ENCODE measurements at places on chromosomes 1 and 21.

DNA sequence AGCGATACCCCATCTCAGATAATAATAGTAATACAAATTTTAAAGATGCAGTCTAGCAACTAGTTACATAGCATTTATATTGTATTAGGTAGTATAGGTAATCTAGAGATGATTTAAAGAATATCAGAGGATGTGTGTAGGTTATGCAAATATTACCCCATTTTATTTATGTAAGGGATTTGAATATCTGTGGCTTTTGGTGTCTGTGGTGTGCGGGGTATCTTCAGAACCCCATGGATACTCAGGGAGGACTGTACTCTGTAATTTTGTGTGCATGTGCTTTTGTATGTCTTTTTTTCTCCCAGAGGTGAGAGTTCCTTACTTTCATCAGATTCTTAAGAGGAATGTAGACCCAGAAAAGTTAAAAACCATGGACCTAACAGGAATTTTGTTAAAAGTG lies 12.8 kb downstream of the RNF2 start:
- no peak overlapping the region for H3K4me3 ChIP-seq
- peaks cover 38% of the 10 kb centered on the region for H3K4me1 ChIP-seq
- H3K27me3 ChIP-seq, result no peaks in the 10 kb centered on the region
- DNase-seq, result no peak
- no peaks in the 10 kb centered on the region for H3K36me3 ChIP-seq
- H3K27ac ChIP-seq, result peak overlapping the region; percentile 63

- H3K27me3 ChIP-seq, result no peaks in the 10 kb centered on the region
- H3K4me3 ChIP-seq, result no peak overlapping the region
- H3K27ac ChIP-seq, result no peak overlapping the region
- no peaks in the 10 kb centered on the region for H3K4me1 ChIP-seq
- DNase-seq, result no peak
These were observed 109.0 kb upstream of the KCTD3 start for GRCh38 chr1:215458104-215458503.

DNA sequence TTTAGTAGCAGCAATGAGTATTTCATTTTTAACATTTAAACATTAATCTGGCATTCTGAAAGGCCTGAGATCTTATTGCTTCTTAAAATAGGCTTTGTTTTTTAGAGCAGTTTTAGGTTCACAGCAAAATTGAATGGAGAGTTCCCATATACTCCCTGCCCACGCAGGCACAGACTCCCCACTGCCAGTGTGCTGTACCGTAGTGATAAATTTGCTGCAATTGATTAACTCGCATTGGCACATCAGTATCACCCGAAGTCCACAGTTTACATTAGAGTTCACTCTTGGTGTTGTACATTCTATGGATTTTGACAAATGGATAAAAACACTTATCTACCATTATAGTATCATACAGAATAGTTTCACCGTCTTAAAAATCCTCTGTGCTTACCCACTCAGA lies 71.8 kb upstream of the ERRFI1 start:
- no peak overlapping the region for H3K27ac ChIP-seq
- H3K27me3 ChIP-seq, result no peaks in the 10 kb centered on the region
- no peak overlapping the region for H3K4me3 ChIP-seq
- no peaks in the 10 kb centered on the region for H3K36me3 ChIP-seq
- peaks cover 6% of the 10 kb centered on the region for H3K4me1 ChIP-seq

DNA sequence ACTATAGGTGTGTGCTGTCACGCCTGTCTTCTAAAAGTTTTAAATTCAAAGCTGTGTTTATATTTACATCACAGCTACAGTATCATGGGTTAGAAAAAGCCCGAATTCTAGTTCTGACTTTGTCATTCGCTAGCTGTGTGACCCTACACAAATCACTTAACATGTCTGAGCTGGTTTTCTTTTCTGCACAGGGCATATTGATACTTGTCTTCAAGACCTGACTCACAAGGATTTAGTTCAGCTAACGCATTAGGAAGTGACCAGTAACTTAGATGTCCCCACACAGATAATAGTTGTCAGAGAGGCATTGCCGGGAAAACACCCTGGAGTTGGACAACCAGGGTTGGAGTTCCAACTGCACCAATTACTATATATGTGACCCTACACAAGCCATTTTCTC lies 25.9 kb downstream of the GIPC2 start:
- no peaks in the 10 kb centered on the region for H3K27me3 ChIP-seq
- no peaks in the 10 kb centered on the region for H3K4me1 ChIP-seq
- H3K36me3 ChIP-seq, result no peaks in the 10 kb centered on the region
- no peak for DNase-seq

DNA sequence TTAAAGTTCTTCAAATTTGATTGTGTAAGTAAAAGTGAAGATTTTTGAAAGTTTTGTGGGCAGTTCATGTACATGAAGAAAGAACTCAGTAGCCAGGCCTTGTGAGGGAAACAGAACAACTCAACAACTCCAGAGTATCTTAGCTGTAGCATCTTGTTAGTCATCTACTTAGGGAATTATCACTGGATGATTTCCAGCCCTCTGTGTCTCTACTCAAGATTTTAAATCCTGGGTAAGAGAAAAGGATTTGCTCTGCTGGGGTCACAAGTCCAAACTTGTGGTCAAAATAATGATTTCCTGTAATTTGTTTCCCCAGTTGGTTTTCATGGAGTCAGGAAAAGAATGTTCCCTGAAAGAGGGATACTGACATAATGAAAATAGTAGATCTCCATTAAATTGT lies 8.2 kb downstream of the OR10T2 start:
- no peak overlapping the region for H3K27ac ChIP-seq
- H3K36me3 ChIP-seq, result no peaks in the 10 kb centered on the region
- no peak overlapping the region for H3K4me3 ChIP-seq
- H3K4me1 ChIP-seq, result no peaks in the 10 kb centered on the region

DNA sequence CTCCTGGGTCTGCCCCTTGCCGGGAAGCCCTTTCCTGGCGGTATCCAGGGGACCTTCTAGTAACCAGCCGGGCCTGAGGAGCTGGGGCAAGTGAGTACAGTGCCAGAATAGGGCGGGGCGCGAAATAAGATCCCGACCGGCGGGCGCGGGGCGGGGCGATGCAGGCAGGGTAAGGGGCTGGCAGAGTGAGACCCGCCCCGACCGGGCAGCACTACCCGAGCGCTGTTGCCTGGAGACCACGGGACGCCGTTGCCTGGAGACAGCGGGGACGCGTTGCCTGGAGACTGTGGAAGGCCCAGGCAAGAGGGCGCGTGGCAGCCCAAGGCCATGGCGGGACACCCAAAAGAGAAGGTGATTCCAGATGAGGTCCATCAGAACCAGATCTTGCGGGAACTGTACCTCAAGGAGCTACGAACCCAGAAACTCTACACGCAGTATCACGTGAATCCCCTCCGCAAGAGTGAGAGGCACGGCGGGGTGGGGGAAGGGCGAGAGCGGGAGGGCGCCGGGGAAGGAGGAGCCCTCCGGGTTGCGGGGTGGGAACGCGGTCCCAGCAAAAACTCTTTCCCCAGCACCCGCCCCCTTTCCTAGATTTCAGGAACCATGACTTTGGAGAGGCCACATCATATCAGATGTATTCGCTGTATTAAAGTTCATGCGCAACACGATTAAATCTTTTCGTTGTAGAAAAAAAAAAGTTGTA lies 24.3 kb downstream of the EBNA1BP2 start:
- H3K27ac ChIP-seq, result no peak overlapping the region
- H3K4me1 ChIP-seq, result no peaks in the 10 kb centered on the region
- peak overlapping the region; percentile 45 for H3K4me3 ChIP-seq
- peak; percentile 92 for DNase-seq
- no peaks in the 10 kb centered on the region for H3K36me3 ChIP-seq

- H3K27me3 ChIP-seq, result no peaks in the 10 kb centered on the region
- no peak for DNase-seq
- H3K4me3 ChIP-seq, result no peak overlapping the region
- no peak overlapping the region for H3K27ac ChIP-seq
These were observed 12.4 kb upstream of the SHISA4 start for GRCh38 chr1:201876148-201876818.

- no peaks in the 10 kb centered on the region for H3K27me3 ChIP-seq
- no peak within 1 kb of the TSS for H3K27ac ChIP-seq
- peak; percentile 32 for DNase-seq
- no peaks in the 10 kb centered on the region for H3K4me1 ChIP-seq
These were observed at the start of gene SLAMF8 for GRCh38 chr1:159826441-159827101. SLAMF8 (plus strand) TSS chr1:159826873; CDS start chr1:159826899, 26 bp downstream.

- no peaks in the 10 kb centered on the region for H3K4me1 ChIP-seq
- H3K4me3 ChIP-seq, result no peak overlapping the region
- H3K36me3 ChIP-seq, result no peaks in the 10 kb centered on the region
- no peak for DNase-seq
- no peak overlapping the region for H3K27ac ChIP-seq
These were observed 12.4 kb downstream of the SLC19A2 start for GRCh38 chr1:169473347-169473746.

- no peaks in the 10 kb centered on the region for H3K36me3 ChIP-seq
- H3K27ac ChIP-seq, result no peak overlapping the region
- no peaks in the 10 kb centered on the region for H3K27me3 ChIP-seq
These were observed 105.9 kb upstream of the IGSF21 start for GRCh38 chr1:18001725-18002124.

DNA sequence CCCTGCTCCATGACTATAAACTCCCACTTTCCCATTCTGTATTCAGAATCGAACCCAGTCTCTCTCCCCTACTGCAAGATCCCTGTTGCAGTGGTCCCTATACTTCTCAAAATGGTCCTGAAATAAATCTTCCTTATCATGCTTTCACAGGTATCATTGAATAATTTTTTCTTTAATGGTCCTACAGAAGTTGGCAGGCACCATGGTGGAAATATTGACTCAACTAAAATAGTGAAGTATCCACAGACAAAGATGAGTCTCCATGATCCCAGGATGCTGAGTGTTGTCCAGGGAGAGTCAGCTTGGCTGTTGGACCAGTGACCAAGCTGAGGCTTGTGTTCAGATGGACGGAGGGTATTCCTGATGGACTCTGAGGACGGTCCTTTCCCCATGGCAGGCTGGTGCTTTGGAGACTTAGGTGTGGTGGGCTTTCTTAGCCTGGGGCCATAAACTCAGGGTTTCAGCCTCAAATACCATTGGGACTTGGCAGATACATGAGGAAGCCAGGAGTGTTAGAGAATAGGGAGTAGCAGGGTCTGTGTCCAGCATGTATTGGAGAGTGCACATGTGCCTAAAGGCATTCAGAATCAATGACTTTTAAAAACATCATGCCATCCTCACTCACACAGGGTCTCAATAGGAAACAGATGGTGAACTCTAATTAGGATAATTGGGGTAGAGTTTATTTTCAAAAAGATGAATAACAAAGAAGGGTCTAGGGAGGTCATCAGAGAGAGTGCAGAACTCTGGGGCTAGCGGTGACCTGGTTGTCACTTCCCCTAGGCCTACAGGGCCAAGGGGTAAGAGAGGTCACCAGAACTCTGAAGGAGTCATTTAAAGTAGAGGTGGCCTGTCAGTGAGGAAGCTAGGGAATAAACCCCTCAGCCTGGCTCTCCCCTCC lies 19.8 kb downstream of the TINAGL1 start:
- H3K4me3 ChIP-seq, result no peak overlapping the region
- H3K27ac ChIP-seq, result no peak overlapping the region
- H3K36me3 ChIP-seq, result no peaks in the 10 kb centered on the region
- no peaks in the 10 kb centered on the region for H3K27me3 ChIP-seq
- H3K4me1 ChIP-seq, result no peaks in the 10 kb centered on the region

DNA sequence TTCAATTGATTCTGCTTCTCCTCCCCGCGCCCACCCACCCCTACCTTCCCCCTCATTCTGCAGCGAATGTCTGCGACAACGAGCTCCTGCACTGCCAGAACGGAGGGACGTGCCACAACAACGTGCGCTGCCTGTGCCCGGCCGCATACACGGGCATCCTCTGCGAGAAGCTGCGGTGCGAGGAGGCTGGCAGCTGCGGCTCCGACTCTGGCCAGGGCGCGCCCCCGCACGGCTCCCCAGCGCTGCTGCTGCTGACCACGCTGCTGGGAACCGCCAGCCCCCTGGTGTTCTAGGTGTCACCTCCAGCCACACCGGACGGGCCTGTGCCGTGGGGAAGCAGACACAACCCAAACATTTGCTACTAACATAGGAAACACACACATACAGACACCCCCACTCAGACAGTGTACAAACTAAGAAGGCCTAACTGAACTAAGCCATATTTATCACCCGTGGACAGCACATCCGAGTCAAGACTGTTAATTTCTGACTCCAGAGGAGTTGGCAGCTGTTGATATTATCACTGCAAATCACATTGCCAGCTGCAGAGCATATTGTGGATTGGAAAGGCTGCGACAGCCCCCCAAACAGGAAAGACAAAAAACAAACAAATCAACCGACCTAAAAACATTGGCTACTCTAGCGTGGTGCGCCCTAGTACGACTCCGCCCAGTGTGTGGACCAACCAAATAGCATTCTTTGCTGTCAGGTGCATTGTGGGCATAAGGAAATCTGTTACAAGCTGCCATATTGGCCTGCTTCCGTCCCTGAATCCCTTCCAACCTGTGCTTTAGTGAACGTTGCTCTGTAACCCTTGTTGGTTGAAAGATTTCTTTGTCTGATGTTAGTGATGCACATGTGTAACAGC lies 339.9 kb downstream of the NTNG1 start:
- no peaks in the 10 kb centered on the region for H3K27me3 ChIP-seq
- peaks cover 3% of the 10 kb centered on the region for H3K4me1 ChIP-seq
- H3K4me3 ChIP-seq, result peak overlapping the region; percentile 10
- DNase-seq, result peak; percentile 39
- H3K27ac ChIP-seq, result no peak overlapping the region

DNA sequence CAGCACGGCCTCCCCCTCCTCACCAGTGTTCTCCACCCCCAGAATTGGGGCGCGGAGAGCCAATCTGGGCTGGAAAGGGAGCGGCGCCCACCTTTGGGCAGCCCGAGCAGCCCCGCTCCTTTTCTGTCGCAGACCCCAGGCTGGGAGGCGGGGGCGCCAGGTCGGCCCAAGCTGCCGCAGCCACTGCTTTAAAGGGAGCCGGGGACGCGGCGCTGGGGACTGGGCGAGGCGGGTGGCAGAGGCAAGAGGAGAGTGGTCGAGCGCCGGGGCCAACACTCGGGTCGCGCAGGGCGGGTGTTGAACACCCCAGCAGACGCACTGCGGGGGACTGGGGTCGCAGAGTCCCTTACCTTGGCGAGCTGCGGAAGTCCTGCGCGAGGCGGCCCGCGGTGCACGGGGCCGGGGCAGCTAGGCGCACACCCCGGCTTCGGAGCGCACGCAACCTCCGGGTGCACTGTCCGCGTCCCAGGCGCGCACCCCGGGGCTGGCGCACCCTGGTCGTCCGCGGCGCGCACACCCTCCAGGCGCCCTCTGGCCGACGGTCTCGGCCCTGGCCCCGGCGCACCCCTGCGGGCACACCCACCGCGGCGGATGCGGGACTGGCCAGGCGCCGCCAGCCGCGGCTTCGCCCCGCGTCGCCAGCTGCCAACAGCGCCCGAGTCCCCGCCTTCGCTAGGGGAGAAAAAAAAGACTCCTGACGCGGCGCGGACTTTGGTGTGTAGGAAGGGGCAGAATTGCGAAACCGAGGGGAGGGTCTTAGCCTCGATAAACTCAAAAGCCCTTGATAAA lies at the start of gene KANK4:
TSS of gene KANK4 (minus strand) at position 679 of the 789 bp plus-strand sequence. CDS start 37,870 bp downstream, outside the sequence.
- H3K4me1 ChIP-seq, result no peaks in the 10 kb centered on the region
- peak within 1 kb of the TSS; percentile 66 for H3K4me3 ChIP-seq
- H3K36me3 ChIP-seq, result no peaks in the 10 kb centered on the region
- DNase-seq, result no peak
- peak within 1 kb of the TSS; percentile 4 for H3K27ac ChIP-seq
- no peaks in the 10 kb centered on the region for H3K27me3 ChIP-seq

Data from testis (tissue), 5 donors.